SK-N-SH (cell line): ENCODE measurements at places on chromosomes 11 and 22.

DNA sequence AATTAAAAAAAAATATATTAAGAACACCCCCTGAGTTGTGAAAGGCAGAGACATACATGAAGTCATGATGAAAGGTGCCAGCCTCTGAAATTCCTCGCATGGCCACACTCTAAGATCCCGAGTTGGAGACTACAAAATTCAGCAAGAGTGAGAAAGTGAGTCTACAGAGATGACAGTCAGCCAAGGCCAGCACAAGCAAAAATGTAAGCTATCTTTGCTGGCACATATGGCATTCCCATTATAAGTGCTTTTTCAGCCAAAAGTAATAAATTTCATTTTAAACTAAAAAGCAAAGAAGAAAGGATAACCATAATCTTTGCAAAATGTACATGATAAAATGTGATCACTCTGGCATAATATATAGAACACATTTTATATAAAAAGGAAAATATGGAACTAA, 40.6 kb downstream of the FANCF start:
- DNase-seq = no peak

- DNase-seq = no peak
These were observed 9.5 kb downstream of the PHOX2A start for GRCh38 chr11:72234514-72234830.

GRCh38 chr11:1387961-1388762, 1.6 kb upstream of the BRSK2 start:
- no peak for DNase-seq

GRCh38 chr11:2540992-2541680, 96.3 kb downstream of the KCNQ1 start:
- no peak for DNase-seq
